LNCaP clone FGC (cell line): ENCODE measurements at places on chromosomes 3 and 15.

GRCh38 chr15:77834276-77834990 lies 201.7 kb upstream of the LINGO1 start:
- DNase-seq, result no peak

GRCh38 chr3:152176998-152177397 lies 91.7 kb upstream of the MBNL1 start:
- no peak for DNase-seq

DNA sequence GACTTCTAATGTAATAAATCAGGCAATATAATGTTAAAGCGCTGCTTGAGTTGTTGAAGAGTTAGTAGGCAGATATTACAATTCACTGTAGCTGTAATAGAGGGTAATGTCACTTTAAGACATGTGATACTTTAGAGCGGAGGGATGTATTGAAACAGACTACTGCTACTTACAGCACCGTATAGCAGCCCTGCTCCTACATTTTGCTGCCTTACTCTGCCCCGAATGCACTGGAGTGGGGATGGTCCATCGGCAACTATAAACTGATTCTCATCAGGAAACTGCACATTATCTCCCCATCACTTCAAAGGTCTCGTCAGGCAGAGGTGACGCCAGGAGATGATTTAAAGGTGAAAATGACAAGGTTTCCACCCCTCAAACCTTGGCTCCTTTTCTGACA lies 349.7 kb upstream of the SUCLG2 start:
- DNase-seq, result no peak

GRCh38 chr15:39709941-39710340 lies 72.7 kb downstream of the FSIP1 start:
- DNase-seq, result no peak

DNA sequence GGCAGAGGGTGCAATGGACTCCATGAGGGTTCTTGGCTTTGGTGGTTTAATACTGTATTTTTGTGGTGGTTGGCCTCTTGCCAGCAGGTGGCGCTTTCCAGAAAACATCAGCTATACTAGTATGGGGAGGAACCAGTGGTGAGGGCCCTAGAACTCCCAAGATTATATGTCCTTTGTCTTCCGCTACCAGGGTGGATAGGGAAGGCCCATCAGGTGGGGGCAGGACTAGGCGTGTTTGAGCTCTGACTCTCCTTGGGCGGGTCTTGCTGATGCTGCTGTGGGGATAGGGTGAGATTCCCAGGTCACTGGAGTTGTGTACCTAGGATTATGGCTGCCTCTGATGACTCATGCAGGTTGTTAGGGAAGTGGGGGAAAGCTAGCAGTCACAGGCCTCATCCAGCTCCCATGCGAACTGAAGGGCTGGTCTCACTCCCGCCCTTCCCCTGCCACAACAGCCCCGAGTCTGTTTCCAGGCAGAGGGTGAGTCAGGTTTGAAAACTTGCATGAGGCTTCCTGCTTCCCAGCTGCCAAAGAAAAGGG lies 357.7 kb downstream of the OTOL1 start:
- no peak for DNase-seq

- no peak for DNase-seq
Observed at GRCh38 chr3:197001972-197002700, 27.5 kb downstream of the MELTF start.

DNA sequence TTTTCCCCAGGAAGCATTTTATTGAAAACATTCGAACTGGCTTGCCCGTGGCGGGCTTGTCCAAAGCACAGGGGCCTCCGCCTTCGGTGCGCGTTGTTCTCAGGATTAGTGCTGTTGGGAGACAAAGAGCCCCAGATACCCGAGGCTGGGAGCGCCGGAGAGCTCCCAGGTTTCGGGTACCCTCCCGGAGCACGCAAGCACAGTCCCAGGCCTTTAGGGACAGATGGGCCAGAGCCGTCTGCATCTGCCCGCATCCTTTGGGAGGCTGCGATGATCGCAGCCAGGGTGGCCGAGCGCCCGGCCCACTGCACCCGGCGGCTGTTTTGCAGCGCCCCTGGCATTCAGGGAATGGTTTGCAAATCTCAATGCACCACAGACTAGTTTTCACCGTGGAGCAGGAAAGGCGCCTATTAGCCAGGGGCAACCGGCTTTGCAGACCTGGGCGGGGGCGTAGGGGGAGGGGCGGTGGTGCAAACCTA lies 5.0 kb upstream of the FEZF2 start:
- DNase-seq, result no peak
